AG08395 (cell line): ENCODE measurements at places on chromosomes 2 and 18.
A peak's percentile ranks its signal among the peaks of the same experiment; 100 is the strongest.

DNA sequence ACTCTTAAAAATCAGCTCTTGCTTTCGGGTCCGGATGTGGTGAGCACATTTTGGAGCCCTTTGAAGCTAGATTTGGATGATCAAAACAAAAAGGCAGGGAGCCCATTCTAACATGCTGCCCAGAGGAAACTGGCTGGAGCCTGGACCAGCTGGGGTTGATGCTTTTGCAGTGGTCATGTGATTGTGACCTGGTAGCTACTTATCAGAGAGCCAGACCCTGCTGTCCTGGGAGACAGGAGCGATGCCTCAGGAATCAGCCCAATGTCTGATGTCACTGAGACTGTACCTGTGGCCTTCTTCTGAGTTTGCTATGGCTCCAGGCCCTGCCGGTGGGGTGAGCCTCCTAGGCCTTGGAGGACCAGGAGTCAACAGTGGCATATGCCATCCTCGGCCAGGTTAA is 18.7 kb upstream of the SCLY start:
- DNase-seq: no peak

- DNase-seq: no peak
Observed at GRCh38 chr2:171490577-171490976, 31.7 kb upstream of the CYBRD1 start.

DNA sequence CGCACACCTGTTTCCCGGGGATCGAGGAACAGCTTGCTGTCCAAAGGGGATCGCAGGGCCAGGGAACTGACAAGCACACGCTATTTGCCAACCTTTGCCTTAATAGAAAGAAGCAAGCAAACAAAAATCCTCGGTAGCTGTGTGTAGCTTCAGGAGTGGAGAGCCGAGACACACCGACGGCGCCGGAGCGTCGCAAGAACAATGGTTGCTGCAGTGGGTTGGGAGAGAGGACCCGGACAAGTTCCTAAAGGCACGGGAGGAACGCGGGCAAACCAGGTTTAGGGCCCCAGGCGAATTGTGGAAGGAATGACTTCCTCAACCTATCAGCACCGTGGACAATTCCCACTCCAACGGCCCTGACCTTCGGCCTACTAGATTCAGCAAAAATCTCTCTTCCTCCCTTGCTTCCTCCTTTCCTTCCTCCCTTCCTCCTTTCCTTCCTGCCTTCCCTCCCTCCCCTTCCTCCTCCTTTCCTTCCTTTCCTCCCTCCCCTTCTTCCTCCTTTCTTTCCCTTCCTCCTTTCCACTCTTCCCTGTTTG is 4.9 kb upstream of the NEUROD1 start:
- DNase-seq: peak; percentile 12

GRCh38 chr18:13578400-13578799 is 148.0 kb downstream of the FAM210A start:
- no peak for DNase-seq

GRCh38 chr18:77039196-77040130 is 93.1 kb downstream of the MBP start:
- no peak for DNase-seq

DNA sequence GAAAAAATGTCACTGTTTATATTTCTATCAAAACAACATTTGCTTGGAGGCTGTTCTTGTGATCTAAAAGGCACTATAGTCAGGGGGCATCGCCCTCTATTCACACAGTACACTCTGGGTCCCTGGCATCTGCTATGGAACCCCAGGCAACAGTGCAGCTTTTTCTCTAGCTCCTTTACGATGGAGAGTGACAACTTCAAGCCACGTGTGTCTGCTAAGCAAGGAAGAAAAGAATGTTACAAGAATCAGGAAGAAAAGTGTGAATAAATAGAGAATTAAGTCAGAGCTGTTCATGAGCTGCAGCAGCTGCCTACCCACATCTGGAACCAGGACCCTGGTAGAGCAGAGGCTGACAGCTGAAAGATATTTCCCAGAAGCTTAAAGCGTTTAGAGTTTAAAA is 11.2 kb downstream of the RND3 start:
- no peak for DNase-seq

GRCh38 chr2:110149330-110150220 is 34.0 kb upstream of the MALL start:
- peak; percentile 26 for DNase-seq

DNA sequence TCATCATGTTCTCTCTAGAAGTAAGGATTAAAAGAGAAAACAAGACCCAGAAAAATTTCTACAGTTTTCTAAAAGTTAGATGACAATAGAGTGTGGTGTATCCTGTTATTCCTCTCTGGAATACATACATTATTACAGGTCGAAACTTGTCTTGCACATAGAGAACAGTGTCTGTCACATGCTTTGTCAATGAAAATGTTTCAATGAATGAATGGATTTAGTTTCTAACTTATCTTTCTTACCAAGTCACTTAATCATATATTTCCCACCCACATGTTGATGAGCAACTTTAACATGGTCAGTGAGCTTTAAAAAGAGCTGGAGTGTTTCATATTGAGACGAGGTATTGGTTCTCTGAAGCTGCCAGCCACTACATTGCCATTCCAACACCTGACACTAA is 4.3 kb downstream of the DSG4 start:
- DNase-seq: no peak

GRCh38 chr2:28809927-28810326 is 707 bp upstream of the SPDYA start:
- no peak for DNase-seq

GRCh38 chr2:64738026-64738425 is 84.3 kb upstream of the SERTAD2 start:
- no peak for DNase-seq

- no peak for DNase-seq
Observed at GRCh38 chr18:11957636-11958035, 23.7 kb upstream of the IMPA2 start.

DNA sequence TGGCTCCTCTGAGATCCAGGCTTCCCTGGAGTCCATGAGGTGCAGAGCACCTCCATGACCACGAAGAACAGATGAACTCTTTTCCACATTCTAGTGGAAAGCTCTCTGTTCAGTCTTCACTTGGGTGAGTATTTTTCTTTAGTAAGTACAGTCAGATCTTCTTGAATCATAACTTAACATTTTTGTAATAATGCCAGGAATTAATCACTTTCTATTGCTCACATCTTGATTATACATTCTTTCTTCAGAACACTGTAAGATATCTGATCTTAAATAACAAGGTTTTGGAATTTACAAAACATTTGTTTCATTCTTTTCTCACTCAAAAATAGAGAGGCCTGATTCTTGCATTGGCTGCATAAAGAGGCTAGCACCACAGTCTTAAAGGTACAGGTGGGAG is 45.4 kb upstream of the RND3 start:
- DNase-seq: peak; percentile 56

GRCh38 chr2:216044883-216045486 is 31.6 kb upstream of the MREG start:
- DNase-seq: no peak

DNA sequence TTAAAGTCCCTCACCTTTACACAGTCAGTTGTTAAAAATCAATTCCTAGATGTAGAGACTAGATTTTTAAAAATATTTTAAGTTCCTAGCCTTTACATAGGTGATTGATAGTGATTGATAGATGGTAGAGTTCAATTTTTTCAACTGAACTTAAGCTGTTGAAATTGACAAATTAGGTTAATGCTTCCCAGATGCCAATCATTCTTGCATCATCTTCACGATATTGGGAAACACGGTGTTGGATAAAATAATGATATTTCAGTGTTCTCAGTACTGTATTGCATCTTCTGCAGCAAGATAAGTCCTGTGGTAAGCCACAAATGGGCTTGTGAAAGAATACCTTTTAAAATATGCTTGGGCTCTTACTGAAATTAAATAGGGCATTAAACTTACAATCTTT is 667.6 kb downstream of the STK39 start:
- no peak for DNase-seq

- DNase-seq: no peak
Observed at GRCh38 chr2:142557391-142557790, 320.1 kb upstream of the KYNU start.

- no peak for DNase-seq
Observed at GRCh38 chr2:24920809-24921441, 888 bp upstream of the ADCY3 start.

GRCh38 chr2:238793306-238793705 is 54.6 kb upstream of the TWIST2 start:
- DNase-seq: no peak

DNA sequence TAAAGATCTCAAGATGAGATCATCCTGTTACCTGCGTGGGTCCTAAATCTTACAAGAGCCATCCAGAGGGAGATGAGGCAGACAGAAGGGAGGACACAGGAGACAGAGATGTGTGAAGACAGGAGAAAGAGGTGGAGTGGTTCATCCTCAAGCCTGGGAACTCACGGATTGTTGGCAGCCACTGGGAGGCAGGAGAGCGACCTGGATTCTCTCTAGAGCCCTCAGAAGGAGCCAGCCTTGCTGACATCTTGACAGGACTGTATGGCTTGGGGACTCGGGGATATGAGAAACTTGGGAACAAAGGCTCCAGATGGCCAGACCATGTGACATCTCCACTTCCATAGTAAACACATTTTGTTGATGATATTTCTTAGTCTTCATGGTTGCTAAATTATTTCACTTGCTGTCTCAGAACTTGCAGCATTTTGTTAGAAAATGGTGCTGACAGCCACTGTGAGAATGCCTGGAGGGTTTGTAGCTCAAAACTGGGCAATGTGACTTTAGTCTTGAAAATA is 57.8 kb upstream of the MC2R start:
- no peak for DNase-seq

DNA sequence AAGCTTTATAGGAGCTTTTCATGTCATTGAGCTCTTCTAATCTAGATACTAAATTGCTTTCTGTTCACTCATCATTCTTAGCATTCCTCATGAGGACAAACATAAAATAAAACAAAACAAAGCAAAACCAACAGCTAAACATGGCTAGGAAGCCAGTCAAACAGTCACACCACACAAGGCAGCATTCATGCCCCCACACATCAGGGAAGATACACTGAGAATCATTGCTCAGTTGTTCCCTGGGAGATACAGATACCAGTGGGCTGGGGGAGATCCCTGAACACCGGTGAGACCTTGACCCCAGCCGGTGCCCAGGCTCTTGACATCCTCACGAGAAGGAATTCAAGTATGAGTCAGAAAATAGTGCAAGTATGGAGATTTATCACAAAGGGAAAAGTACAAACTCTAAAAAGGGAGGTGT is 177.9 kb upstream of the ARL4C start:
- peak; percentile 69 for DNase-seq

- DNase-seq: peak; percentile 89
Observed at GRCh38 chr2:164920430-164920829, 34.9 kb downstream of the SLC38A11 start.

GRCh38 chr2:240244543-240244942 is 104.1 kb upstream of the OTOS start:
- no peak for DNase-seq

GRCh38 chr18:37962316-37962966 is 396.8 kb upstream of the CELF4 start:
- DNase-seq: no peak

GRCh38 chr18:79797518-79798345 is at the start of gene KCNG2:
TSS of gene KCNG2 (plus strand) at chr18:79797938. CDS start at chr18:79863668, 65,730 bp downstream.
- peak; percentile 32 for DNase-seq

DNA sequence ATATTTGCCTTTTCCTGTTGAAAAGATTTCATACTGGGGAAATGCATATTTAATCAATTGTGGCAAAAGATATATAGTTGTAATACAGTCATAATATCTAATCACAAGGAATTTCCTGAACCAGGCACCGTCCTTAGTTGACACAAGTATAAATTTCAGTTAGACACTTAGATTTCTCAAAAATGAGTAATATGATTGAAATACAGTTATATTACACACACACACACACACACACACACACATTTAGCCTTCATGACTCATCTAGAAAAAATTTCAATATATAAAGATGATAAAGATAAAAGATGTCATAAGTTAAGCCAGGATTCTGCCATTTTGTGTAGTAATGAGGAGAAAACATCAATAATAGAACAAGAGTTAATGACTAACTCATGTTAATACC is 258.4 kb upstream of the ZNF804A start:
- DNase-seq: no peak

DNA sequence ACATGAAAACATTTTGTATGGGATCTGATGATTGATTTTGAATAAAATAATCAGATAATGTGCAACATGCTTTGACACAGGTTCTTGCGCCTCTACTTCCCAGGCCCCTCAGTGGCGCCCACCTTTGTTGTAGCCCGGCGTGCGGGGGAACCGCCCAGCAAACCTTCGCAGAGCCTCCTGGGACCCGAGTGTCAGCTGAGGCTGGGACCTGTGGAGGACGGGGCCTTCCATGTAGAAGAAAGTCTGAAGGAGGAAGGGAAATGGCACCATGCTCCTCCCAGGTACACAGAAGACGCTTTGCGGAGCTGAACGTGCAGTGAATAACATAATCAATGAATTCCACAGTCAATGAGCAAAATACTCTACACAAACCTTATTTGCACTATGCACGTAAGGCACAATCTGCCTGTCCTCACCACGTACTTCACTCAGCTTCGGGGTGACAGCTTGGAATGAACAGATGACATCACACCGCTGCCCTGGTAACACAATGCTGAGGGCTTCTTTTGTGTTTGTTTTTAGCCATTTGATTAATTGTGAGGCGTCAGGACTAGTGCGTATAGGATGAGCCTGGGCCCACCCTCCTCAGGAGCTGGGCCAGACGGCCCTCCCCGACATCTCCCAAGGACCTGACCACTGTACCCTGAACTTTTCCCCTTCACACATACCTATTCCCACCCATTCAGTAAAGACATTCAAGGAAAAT is 78.1 kb downstream of the TWIST2 start:
- no peak for DNase-seq

DNA sequence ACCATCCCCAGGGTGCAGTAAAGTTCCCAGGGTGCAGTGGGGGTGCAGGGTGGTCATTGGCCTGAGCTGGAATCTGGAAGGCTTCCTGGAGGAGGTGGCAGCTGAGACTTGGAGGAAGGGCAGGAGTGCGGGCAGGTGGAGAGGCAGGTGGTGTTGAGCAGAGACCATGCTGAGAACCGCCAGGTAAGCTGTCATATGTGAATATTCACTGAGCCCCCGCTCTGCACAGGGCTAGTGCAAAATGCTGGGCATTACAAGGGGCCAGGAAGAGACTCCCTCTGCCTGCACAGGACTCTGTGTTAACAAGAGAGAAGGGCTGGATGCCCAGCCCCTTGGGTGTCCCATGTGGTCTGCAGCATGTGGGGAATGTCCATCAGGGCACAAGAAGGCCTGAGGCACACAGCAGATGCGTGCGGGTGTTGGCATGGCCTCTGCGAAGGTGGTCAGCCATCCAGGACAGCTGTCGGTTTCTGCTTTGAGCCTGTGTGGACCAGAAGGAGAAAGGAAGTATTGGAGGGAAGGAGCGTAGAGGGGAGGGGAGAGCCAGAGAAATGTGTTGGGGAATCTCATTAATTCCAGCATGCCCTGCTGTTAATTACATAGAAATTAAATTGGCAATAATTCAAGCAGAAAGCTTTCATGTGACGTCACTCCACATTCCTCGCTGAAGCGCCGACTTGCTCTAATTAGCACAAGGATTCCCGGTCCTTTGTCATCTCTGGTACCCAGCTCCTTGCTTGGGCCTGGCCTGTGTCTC is 62.8 kb upstream of the OTOS start:
- no peak for DNase-seq

DNA sequence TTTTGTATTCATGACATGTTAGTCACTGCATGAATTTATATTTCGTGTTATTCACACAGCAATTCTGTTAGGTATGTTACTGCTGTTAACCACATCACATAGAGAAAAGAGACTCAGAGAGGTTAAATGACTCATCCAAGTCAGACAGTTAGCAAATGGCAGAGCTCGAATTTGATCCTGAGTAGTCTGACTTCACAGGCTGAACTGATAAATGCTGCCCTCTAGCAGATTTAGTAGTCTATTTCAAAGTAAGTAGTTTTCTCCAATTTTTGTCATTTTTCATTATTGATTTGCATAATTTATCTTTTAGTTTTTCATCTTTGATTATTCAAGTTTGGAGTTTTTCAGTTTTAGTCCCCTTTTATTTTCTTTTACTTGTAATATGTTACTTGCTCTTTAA is 58.3 kb downstream of the WDR7 start:
- DNase-seq: peak; percentile 80
